ENCODE measurements at places on chromosomes 5 and 9.

- peak; percentile 58 for DNase-seq
These were observed 12.9 kb downstream of the CXCL14 start for GRCh38 chr5:135565725-135566421.

GRCh38 chr5:107402434-107403227 is 268.1 kb downstream of the EFNA5 start:
- no peak for DNase-seq

GRCh38 chr9:78669591-78669990 is 372.7 kb downstream of the PSAT1 start:
- DNase-seq, result no peak

DNA sequence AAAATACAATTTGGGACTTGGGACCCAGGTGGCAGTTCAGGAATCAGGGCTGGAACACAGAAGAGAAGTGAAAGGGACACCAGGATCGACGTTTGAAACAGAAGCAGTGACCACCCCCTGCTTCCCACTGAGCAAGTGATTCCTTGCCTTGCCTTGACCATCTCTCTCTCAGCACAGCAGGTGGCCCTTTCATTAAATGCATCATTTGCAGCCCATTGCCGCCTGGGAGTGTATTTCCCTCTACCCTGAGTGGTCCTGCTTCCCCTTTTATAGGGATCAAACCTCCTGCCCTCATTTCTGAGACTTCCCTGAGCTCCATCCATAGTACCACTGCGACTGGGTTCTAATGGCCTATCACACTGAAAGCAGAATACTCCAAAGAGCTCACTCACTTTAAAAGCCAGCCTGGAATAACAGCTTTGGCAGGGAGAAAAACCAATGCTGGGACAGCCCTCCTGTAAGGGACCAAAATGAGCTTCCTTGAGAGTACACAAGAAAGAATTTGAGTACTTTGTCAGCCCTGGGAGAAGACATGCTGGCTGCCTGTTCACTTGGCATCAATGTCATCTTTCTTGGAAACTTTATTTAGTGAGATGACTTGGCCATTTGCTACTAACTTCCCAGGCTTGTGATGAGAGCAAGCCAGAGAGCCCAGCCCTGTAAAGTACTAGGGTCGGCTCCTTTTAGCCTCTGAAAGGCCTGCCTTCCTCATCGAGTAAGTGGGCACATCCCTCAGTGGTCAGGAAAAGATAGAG is 149.7 kb downstream of the SLIT3 start:
- DNase-seq, result no peak

DNA sequence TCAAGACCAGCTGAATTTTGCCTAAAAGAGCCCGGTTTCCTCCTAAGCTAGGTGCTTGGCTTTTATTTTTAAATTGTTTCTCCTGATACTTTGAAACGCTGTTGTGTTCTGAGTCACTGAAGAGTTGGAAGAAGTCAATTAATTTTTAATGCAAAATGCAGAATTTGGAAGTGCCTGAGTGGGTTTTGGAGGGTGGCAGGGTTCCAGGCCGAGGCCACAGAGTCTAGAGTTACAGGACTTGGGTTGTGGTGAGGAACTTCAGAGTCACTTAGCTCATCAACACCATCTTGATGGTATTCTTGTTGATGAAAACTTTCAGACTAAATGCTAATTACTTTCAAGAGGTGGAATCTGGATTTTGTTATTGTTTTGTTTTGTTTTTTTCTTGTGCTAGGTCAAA is 130.6 kb downstream of the PDZD2 start:
- DNase-seq, result no peak

DNA sequence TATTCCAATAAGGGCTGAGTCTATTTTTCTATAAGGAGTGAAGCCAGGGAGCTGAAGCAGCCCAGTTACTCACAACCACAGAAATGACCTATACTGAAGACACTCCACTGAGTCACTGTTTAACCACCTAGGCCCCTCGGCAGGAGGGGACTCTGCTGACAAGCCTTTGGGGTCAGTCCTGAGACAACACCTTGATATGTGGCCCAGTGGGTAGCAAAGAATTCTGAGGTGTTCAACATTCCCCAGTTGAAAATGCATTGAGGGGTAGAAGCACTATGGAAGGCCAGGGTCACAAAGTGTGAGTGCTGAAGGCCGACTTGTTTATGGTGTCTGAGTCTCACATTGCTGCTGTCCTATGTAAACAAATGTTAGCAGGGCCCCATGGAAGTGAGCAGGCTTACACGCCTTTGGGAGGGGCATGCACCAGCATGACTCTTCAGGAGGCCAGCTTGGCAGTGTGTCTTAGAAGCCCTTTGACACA is 112.6 kb upstream of the NFIL3 start:
- no peak for DNase-seq

DNA sequence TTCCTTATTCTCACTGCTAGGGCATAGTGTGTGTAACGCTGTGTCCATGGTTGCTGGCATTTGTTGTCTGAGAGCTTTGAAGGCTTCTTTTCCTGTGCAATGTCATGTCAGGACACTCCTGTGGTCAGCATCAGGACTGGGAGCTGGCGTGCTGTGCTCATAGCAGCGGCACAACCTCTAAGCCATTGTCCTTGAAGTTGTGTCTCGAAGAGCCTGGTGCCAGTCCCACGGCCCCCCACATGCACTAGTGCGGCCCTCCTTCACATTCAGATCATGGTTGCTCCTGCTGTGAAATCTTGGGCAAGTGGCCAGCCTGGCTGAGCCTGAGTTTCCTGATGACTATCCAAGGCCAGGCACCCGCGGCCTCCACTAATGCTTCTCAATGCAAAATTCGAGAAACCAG is 32.4 kb downstream of the PDZD2 start:
- DNase-seq, result no peak

- DNase-seq, result no peak
These were observed 81.0 kb downstream of the SHB start for GRCh38 chr9:37988041-37988440.

GRCh38 chr5:143306040-143306439 is 97.4 kb downstream of the NR3C1 start:
- DNase-seq, result no peak

DNA sequence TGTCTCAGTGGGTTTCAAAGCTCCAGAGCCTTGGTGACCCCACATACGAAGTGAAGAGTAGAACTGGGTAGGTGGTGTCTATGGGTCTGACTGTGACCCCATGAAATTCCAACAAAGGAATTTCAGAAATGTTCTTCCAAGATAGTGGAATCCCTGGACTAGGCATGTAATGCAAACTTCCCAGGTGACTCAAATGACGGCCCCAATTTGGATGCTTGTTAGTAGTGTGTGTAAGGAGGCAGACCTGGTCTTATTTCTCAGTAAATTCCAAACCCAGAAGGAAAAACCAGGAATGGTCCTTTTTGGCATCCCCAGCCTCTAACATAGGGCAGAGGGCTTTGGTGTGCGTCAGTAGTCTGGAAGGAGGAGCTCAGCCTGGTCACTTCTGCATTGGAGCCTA is 43.6 kb upstream of the ABCA1 start:
- DNase-seq, result no peak

- no peak for DNase-seq
These were observed 37.8 kb upstream of the UNC5A start for GRCh38 chr5:176772271-176773210.

- no peak for DNase-seq
These were observed 3.1 kb downstream of the OLFM1 start for GRCh38 chr9:135090547-135090946.

DNA sequence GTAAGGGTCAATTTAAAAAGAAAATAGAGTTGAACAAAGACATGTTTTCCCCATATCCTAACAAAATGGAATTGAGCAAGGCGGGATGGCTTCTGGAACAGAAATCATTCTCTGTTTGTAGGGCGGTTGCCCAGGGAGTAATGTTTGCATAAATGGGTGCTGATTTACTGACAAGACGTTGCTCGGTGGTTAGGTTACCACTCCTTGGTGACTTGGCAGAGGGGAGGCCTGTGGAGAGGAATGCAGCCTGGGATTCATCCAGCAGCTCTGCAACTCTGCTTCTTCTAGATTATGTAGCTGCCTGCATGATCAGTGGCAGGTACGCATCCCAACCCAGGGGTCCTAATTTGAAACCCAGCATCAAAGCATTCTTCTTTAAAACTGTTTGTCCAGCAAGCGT is 200.2 kb downstream of the CFAP90 start:
- no peak for DNase-seq

DNA sequence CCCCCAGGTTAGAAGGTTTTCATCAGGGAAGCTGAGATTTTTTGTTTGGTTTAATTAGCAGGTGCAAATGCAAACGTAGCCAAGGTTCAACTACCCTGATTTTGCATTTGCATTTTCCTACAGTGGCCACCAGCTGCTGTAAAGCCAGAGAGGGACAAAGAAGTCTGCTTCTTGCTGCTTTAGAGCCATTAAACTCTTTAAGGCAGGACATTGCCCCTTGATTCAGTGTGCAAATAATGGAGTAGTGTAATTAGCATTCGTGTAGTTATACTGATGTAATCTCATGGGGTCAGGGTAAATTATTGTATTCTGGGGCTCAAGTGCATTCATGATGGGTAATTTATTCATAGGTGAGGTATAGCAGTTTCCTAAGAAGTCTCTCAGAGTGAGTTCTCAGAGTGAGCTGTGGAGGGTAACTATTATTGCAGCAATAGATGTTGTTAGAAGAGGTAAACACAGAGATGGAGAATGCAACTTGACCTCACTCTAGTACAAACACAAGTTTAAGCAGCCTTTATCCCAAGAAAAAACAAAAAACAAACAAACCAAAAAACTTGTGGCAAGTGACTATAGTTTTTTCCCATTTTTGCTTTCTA is 526.5 kb downstream of the KIF4B start:
- DNase-seq, result no peak

- DNase-seq, result no peak
These were observed 176.9 kb downstream of the EBF1 start for GRCh38 chr5:158922816-158923215.

DNA sequence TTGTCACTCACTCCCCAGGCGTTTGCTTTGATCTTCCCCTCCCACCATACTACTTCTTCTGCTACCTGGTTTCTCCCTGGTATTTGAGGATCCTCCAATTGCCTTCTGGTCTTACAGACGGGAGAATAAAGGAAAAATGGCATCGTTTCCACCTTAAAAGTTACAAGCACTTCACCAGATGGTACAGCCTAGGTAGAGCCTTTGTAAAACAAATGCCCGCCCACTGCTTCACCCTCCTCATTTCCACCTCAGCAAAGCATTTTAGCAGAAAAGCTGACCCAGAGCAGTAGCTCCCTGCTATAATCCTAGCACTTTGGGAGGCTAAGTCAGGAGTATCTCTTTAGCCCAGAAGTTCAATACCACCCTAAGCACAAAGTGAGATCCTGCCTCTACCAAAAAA is 5.1 kb upstream of the ANXA2R start:
- no peak for DNase-seq

DNA sequence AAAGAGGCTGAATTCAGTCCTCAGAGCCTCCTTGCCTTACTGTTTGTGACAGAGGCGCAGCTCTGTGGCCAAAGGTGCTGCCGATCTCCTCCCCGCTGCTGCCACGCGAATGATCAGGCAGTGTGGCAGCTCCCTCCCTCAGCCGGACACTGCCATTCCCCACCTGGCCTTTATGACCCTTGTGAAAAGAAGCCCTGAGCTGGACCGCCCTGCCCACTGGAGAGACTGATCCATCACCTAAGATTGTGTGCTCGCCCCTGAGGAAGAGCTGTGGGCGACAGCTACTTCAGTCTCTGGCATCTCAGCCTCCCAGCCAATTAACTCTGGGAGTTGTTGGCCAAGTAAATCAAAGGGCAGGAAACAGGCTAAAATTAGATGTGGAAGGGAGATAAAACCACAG is 90.9 kb downstream of the CARTPT start:
- DNase-seq, result no peak

DNA sequence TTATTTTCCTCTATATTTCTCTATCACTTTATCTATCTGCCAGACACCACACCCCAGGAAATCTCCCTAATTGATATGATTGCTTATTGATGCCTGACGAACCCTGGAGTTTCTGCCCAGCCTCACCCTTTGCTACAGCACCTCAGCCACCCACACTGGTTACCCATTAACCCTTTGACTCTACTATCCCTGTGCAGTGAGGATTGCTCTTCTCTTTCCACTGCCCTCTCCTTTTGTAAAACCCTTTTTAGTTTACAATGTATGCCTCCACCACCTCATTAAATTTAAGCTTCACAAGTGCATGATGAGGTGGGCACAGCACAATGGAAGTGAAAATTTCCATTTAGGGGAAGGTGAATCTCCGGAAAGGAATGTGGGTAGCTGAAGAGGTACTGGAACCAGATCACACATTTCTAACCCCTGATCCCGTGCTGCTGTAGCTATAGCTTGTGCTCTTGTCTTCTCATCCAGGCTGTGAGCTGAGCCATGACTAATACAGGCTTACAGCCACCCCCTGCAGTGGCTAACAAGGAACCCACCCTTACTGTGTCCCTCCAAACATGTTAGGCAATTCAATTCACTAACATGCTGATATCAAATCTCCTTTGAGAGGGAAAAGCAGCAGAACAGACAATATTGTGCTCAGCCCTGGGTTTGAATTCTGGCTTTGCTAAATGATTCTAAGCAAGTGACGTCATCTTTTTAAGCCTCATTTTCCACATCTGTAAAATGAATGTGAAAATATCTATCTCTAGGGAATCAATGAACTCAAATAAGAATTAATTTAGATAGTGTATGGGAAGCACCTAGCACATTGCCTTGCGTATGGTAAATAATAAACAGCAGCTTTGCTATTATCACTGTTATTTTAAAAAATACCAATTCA is 186.9 kb upstream of the TRIM32 start:
- no peak for DNase-seq

- no peak for DNase-seq
These were observed 28.4 kb downstream of the CSF1R start for GRCh38 chr5:150057996-150058395.

DNA sequence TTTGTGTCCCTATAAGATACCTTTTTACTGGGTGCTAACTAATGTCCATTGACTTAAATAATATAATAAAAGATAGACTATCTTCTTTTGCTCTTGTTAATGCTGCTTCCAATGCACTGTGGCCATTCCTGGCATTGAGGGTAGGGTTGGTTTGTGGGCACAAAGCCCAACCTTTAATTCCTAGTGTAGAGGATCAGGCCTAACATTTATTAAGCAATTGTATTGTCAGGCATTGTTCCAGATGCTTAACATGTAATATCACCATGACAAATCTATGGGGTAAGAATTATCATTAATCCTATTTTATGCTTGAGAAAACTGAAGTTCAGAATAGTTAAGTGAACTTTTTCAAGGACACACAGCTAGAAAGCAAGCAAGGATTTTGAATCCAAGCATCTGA is 60.4 kb upstream of the GPBP1 start:
- DNase-seq, result no peak

GRCh38 chr5:76371960-76372322 is 31.1 kb upstream of the IQGAP2 start:
- no peak for DNase-seq

GRCh38 chr5:139399501-139400121 is 4.3 kb downstream of the SPATA24 start:
- DNase-seq, result no peak

GRCh38 chr5:102753889-102754766 is 977 bp upstream of the PAM start:
- no peak for DNase-seq

Measured in inflammatory macrophage treated with lipopolysaccharide for 4 hours (primary cell).